ENCODE measurements at places on chromosomes 3 and 15.

DNA sequence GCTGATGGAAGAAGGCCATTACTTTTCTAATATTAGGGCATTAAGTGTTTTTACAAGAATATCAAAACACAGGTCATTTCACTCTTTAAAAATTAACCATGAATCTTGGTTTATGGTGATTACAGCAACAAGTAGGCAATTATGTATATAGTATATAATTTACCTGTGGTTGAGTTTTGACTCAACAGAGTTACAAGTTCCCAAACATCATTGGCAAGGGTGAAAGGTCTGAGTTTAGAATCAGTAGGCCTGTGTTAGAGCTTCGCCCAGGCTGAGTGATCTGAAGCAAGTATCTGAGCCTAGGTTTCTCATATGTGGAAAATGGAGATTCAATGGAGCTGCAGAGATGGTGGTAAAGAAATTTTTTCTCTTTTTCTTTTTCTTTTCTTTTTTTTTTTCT is 25.1 kb upstream of the LPP start:
- no peak for DNase-seq

DNA sequence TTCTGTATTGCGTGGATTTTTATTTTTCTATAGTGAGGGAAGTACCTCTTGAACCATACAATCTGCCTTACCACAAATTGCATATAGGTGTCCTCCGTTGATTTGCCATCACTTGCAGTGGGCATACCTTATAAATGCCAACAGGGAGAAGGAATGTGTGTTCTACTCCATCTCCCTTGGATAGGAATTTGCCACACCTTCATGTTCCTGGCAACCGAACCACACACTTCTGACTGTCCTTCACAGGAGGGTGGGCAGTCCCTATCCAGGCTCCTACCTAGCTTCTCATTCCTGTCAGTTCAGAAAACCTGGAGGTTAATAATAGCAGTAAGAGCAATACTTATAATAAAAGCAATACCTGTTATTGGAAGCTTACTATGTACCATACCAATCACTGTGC is 357.7 kb downstream of the EFHB start:
- DNase-seq = no peak

DNA sequence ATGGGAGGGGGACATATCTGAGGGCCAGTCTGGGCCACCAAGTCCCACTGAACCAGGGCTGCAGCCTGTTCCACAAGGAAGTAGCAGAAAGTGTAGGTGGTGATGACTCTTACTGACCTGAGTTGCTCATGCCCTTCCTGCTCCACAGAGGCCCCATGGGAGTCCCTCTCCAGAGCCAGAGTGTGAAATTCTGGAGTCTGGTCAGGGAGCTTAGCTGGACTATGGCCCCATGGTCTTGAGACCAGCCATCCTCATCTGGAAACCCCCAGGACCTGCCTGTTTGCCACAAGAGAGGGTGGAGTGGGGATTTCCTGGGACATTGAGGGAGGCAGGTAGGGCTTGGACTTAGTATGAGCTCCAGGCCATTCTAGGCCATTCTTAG is 3.0 kb downstream of the SPINT1 start:
- DNase-seq = no peak

DNA sequence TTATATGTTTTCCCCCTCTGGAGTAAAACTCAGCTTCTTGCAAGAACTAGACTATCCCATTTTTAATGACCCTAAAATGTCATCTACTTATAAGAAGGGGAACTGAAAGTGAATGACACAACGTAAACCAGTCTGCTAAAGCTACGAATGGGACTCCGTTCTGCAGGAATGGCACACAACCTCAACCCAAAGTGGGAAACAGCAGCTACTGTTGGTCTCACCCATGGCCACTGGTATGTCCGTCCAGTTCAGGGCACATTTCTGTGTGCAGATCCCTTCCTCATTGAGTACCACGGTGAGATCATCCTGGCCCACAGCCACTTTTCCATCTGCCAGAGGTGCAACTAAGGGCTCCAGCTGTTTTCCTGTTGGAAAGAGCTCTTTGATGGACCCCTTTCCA is 23.8 kb downstream of the VPS39 start:
- DNase-seq = no peak

DNA sequence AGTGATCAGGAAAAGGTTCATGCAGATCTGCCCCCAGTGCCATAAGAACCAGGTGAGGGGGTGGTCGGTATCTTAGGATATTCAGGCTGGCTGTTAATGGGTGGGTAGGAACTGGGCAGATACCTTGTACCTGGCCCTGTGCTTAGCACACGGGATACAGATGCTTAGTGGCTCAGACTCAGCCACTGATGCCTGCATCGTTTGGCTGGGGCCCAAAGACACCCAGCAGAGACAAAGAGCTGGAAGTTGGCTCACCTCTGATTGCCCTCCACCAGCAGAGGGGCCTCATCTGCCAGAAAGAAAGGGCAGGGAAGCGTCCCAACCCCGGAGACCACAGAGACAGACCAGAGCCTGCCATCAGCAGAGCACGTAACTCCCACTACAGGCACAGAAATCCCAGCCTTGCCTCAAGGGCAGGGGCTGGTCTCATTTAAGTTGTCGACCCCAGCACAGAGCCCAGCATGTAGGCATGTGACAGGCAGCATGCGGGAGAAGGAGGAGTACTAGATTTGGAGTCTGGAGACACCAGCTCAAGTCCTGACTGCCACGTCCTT is 64.1 kb upstream of the SLC6A1 start:
- no peak for DNase-seq

- no peak for DNase-seq
Observed at GRCh38 chr3:126340596-126340942, 16.6 kb downstream of the KLF15 start.

GRCh38 chr15:87243474-87243873 is 1013.1 kb downstream of the NTRK3 start:
- DNase-seq = no peak

GRCh38 chr15:89669309-89669865 is 9.8 kb downstream of the PLIN1 start:
- no peak for DNase-seq

DNA sequence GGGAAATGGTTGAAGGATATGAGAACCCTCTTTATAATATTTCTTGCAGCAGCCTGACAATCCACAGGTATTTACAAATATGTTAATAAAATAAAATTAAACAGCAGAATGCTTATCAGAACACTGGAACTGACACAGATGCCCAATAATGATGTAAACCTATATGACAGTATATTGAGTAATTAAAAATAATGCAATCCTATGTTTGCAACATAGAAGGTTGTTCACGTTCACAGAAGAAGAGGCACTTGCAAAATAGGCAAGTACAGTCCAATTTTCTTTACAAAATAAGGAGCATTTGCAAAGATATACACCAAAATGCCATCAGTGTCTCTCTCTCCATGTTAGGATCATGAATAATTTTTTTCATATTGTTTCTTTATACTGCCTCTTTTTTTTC is 397.0 kb upstream of the WNT5A start:
- DNase-seq = no peak

DNA sequence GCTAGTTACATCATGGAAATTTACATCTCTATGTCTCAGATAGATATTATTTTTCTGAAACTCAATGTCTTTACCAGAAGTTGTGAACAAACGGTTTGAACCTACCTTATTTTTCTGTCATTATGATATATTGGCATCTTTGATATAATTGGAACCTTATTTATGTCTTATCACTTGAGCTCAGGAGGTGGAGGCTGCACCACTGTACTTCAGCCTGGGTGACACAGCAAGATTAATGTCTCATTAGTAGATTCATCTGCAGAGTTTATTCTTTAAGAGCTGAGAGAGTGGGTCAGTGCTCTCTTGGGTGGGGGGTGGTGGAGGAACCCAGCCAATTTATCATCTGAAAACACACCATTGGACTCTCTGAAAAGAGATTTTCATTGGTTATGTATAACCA is 21.4 kb downstream of the SCG3 start:
- DNase-seq = no peak

DNA sequence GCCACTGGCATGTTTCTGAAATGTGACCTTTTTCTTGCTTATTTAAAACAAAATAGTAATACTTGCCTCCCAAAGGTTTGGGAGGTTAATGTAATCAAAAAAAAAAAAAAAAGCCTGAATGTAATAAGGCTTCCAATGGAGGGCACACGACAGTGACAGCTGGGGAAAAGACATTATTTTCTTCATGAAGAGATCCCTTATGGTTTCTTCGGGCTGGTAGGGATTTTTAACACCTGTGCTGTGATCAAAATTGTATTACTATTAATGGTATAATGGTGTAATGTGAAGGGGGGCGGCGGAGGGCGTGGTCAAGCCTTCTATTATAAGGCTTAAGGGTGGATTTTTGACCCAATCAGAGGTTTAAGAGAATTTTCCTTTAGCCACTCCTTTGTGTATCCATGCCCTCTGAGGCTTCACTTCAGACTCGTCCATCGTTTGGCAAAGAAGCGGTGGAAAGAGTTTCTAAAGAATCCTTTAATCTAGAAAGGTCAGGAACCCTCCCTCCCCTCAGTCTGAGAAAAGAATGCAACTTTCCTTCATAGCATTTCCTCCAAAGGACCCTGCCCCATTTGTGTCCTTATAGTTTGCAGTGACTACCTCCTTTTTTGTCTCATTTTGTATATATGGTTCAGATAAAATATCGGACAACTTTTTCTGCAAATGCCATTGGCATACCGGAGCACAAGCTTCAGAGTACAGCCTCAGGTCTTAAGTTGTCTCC is 89.5 kb upstream of the CHD2 start:
- no peak for DNase-seq

DNA sequence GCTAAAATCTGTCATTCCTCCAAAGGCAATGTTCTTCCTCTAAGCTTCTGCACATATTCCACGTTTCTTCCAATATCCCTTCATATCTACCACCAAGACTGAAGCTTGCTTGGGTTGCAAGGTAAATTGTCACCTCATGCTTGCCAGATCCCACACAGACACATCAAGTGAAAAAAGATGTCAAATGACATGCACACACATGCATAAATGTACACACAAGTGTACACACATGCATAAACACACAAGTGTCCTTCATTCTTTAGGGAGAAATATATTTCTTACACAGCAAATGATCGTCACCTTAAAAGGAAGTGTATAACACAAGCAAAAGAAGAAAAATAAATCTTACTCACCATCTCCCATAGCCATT is 59.4 kb downstream of the CLASP2 start:
- DNase-seq = no peak

DNA sequence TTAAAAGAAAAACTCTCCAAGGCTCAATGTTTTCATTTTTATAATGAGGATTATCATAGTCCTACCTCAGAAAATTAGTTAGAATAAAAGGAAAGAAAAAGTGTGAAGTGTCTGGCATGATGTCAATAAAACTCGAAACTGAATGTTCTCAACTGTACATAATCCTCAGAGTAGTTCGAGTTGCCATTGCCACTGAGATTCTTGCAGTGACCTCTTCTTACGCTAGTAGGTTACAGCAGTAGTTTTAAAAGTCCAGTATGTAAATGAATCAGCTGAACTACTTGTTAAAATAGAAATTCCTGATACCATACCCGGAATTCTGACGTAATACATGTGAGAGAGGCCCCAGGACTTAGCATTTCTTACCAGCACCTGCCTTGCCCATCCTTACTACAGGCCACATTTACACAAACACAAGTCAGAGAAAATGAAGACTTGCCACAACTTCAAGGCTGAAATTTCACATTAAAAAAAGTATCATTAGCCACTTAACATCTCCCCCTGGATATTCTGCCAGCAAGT is 502.6 kb downstream of the FGF12 start:
- DNase-seq = no peak

DNA sequence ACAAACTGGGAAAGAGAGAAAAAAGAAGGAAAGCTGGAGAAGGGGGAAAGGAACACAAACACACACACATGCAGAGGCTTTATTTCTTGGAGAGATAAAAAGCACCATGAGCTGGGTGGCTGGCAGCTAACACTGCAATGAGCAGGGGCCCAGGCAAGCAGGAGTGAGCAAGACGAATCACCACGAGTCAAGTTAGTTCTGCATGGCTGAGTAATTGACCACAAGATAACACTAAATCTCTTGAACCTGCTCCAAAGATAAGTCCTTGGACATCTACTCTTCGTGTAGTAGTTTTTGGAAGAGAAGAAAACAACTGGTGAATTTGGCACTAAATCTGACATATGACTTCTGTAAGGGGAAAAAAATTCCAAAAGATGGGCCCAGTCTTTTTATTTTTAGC is 100.9 kb downstream of the MYO5A start:
- DNase-seq = no peak

GRCh38 chr15:95291898-95292472 is 1038.5 kb upstream of the NR2F2 start:
- DNase-seq = no peak

DNA sequence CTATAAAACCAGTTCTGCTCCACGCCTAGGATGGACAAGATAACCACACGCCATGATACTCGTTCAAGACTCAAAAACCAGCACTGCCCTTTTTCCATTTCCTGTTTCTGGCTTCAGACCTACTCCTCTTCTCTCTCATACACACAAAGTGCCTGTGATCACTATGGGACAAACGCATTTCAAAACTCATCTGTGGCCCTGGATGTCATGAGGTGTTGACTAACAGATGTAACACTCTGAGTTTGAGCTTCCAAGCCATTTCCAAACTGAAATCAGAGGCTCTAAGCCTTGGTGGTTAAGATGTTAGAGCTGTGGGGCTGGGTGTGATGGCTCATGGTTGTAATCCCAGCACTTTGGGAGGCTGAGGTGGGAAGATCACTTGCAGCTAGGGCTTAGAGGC is 55.7 kb upstream of the LMOD3 start:
- no peak for DNase-seq

Measured in NCI-H1930 (cell line).